SW 1271 (cell line): ENCODE measurements at places on chromosomes 16 and 17.

DNA sequence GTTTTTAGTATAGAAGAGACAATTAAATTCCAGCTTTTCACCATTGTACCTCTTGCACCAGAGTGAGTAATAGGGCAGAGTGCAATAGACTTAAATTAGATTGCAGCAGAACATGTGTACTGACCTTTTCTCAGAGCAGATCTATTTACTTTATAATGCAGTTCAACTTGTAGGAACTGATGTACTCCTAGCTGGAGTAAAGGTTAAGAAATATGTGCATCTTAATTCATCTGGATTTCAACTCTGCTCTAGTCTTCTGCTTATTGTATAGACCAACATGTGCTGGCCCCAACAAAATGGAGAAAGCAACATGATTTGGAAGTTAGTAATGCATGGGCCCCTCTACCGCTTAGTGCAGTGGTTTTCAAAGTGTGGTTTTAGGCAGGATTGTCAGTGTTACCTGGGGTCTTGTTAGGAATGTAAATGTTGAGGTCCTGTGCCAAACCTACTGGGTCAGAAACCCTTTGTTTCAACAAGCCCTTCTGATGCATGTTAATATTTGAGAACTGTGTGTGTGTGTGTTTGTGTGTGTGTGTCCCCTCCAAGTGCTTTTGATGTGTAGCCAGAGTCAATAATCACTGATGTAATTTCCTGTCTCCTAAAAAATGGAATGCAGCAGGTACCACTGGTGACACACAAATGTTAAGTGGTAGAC lies 138.6 kb downstream of the TOX3 start:
- DNase-seq = no peak

- DNase-seq = peak; percentile 88
Observed at GRCh38 chr17:45320931-45321461, 4.2 kb upstream of the MAP3K14 start.

DNA sequence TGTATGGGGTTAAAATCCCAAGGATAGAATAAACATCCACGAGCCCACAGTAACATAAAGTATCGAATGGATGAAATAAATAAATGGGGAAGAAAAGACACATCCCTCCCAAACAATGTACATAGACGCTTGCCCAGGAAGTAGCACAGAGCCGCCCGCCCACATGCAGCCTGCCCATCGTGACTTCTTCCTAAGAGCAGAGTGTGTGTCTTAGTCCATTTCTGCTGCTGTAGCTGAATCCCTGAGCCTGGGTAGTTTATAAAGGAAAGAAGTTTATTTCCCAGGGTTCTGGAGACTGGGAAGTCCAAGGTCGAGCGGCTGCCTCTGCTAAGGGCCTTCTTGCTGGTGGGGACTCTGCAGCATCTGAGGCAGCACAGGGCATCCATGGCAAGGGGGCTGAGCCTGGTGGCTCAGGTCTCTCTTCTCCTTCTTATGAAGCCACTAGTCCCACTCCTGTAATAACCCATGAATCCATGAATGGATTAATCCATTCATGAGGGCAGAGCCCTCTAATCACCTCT lies 39.4 kb upstream of the ZNF469 start:
- DNase-seq = no peak

- DNase-seq = no peak
Observed at GRCh38 chr17:83119987-83120864, 40.8 kb downstream of the METRNL start.

GRCh38 chr17:8016632-8017424 lies 14.4 kb downstream of the GUCY2D start:
- DNase-seq = no peak

GRCh38 chr16:1793578-1794220 lies at the start of gene IGFALS:
Gene IGFALS (minus strand): TSS chr16:1793705. CDS start chr16:1793652, 53 bp downstream.
- DNase-seq = no peak

GRCh38 chr16:78900044-78900811 lies 700.3 kb downstream of the MAF start:
- no peak for DNase-seq

- DNase-seq = no peak
Observed at GRCh38 chr17:29292992-29293889, 707 bp downstream of the NUFIP2 start.

DNA sequence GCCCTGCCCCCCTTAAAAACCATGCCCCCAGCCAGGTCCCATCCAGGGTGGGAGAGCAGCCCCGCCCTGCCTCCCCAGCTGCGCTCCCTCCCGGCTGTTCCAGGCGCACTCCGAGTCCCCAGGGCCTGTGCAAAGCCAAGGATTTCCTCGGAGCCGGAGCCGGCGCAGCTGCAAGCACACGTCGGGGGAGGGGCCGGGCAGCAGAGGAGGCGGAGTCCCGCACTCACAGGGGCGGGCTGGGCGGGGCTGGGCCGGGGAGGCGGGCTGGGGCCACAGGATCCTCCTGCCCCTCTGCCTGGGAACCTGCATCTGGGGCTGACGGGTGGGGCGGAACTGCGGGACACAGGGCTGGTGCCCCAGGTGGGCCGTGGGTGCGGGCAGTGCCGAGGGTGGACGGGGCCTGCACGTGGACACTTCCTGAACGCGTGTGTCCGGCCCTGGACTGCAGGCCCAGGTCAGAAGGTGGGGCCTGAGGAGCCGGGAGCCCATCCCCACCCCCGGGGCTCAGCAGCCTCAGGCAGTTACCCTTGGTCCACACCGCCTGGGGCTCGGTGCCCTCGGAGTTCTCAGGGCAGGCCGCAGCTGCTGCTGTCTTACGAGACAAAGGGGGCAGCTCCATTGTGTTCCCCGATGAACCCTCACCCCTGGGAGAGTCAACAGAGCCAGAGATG lies 24.0 kb upstream of the SSTR5 start:
- DNase-seq = no peak

GRCh38 chr16:17370731-17371285 lies 100.0 kb downstream of the XYLT1 start:
- DNase-seq = no peak

GRCh38 chr16:31427441-31428278 lies 500 bp downstream of the COX6A2 start:
- peak; percentile 41 for DNase-seq

DNA sequence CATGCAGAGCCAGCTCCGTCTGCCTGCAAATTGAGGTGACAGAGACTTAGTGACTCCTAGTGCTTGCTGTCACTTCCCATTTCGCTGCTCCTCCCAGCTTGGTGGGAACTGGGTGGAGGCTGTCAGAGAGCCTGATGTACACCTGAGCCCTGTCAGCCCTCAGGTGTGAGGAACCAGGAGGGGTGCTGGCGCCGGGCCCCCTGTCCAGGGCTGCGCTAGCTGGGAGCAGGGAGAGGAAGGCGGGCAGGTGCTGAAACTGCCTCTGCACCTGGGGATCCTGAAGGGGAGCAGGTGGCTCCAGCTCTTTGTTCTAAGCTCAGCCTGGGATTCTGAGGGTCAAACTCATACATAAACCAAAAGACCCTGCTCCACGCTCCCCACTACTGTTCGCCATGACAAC lies 10.8 kb upstream of the WSCD1 start:
- DNase-seq = no peak

DNA sequence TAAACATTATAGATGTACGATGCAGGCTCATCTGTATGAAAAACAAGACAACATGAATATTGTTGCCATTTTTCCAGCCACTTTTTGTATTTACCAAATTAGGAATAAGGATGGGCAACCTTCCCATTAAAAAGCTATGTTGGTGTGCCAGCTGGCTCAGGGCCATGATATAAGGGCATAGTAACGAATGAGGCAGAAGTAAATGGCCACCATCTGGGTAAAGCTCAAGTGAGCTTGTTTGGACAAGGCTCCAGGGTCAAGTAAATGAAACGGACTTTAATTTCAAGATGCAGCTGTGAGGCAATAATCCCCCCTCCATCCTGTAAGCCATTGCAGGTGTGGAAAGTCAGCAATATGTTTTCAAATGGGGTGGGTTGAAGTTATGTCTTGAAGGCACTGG lies 930.9 kb upstream of the CDH8 start:
- no peak for DNase-seq

DNA sequence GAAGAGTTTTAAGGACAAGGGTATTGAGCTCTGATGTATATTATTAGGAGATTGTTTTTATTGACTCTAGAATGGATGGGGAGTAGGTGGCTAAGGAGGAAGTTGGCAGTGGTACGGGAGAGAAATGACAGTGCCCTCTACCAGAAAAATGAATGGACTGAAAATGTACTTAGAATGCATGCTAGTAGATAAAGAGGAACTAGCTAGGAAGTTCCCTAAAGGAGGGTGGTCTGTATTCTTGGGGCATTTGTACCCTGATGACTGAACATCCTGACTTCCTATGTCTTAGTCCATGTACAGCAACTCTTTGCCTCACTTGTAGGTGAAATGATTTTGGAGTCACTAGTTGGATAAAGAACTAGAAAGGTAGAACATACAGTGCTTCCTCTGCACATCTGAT lies 581.5 kb upstream of the RBFOX1 start:
- DNase-seq = no peak

DNA sequence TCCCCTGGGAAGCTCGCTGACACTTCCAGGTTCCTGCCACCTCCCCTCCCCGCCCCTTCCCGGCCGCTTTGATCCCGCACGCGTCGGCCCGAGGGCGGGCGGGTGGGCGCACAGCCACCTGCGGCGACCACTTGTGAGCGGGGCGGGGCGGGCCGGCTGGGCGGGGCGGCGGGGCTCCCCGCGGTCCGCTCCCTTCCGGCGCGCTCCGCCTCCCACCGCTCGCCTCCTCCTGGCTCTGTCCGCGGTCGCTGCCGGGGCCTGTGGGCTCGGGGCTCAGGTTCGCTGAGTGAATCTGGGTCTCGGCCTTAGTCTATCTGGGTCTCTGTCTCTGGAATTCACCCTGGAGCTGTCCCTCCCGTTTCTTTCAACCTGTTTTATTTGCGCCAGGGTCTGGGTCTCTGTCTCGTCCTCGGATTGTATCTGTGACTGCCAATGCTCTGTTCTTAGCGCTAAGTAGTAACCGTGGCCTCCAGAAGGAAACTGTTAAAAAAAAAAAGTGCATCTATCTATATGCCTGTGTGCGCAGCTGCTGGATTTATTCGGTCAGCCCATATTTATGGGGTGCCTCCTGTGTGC lies 2.7 kb upstream of the HES7 start:
- no peak for DNase-seq

DNA sequence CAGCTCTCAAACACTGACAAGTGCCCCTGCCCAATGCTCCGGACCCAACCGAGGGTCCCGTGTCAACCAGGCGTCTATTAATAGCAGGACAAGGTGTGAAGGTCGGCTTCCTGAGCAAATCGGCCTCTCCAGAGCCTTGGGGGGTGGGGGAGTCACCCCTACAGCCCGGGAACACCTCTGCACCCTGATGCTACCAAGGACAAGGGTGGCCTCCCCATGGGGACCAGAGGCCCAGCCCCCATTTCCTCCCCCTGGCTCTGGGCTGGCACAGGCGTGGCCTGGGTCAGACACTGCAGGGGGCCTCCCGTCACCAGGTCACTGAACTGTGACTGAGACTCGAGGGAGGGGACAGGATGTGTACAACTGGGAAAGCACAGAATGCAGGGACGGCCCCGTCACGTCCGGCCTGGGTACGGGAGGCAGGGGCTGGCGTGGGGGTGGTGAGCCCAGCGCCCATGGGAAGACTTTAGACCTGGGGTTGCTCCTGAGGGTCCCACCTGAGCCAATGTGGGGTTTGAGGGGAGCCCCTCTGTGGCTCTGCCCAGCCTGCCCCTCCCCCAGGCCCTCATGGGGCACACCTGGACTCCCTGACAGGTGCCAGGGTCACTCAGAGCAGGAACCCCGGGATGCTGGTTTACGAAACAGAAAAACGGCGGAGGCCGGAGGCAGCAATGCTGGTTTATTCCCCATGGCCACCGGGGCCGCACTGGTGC lies 579 bp upstream of the CYBA start:
- no peak for DNase-seq

DNA sequence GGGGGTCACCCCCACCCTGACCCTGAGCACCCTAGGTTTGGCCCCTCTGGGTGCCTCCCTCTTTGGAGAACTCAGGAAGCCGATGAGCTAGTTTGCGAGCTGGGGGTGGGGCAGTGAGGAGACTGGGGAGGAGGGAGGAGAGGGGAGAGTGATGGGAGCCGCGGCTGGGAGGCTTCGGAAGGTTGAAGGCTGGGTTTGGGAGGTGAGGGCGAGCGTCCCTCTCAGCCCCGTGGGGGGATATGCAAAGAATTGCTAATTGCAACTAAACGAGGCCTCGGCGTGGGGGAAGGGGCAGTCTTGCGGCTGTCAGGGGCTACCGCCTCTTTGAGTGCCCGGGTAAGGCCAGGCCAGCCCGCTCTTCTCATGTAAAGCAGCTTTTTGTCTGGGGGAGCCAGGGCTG lies 17.6 kb upstream of the FZD2 start:
- DNase-seq = no peak

- no peak for DNase-seq
Observed at GRCh38 chr16:4947722-4948503, 10.2 kb upstream of the SEC14L5 start.

DNA sequence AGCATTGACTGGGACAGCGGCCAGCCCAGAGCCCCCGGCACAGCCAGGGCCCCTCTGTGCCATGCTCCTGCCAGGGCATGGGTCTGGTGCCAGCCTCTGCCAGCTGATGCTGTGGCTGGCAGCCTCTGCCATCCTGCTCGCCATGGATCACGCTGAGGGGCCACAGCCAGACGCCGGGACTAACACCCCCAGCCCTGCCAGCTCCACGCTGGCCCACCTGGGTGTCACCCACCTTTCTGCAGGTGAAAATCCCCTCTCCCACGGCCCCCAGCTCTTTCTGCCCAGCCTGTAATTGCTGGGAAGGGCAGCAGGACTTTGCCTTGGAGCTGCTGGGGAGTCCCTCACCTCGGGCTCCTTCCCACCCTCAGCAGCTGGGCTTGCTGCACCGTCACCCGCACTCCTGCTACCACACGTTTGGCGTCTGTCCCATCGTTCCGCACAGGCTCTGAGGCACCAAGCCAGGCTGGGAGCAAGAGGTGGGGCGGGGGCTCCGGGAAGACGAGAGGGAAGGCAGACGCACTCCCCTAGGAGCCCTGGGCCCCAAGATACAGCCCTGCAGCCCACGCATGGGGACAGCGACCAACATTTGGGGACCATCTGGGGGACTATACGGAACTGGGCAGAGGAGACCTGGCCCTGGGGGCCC lies 42.0 kb upstream of the ACSF3 start:
- no peak for DNase-seq
